ENCODE measurements at places on chromosomes 12 and 14.

- DNase-seq = no peak
Observed at GRCh38 chr14:83885837-83886293, 1644.1 kb upstream of the FLRT2 start.

GRCh38 chr12:8081251-8081920, 688 bp upstream of the NECAP1 start:
- DNase-seq = no peak

DNA sequence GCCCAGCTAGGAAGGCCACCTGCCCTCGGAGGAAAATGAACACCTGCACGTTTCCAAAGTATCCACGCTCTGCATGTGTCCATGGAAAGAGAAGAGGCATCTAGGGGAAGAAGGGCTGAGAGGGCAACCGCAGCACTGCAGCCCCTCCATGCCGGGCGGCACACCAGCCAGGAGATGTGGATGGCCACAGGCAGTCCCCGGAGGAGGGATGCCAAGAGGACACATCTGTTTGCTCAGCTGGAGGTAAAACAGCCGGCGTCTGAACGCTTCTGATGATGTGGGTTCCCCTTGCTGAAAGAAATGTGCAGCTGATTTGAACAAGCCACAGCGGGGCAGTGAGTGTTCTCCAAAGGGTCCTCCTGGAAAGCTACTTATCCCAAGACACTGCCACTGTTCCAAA, 34.0 kb downstream of the CHGA start:
- no peak for DNase-seq

GRCh38 chr12:102119674-102120563, at the start of the genes NUP37 and PARPBP:
Gene NUP37 (minus strand): TSS chr12:102120114. CDS start chr12:102118518, 1,596 bp downstream.
Gene PARPBP (plus strand): TSS chr12:102120183. CDS start chr12:102123889, 3,706 bp downstream.
- DNase-seq = peak; percentile 80

DNA sequence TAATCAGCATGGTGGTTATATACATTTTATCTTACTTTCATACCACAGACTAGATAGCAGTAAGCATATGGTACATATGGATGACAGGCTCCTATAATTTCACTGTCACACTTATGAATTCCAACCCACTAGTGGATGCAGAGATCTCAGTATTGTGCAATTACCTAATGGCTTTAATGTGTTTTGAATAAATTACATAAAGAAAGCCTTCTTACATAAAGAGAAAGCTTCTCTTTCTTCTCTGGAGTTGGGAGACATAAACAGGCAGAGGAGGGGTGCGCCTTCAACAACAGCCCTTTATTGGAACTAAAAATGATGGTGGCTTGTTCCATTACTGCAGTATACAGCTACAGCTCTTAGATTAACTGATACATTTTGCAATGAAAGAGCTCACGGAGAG, 52.6 kb downstream of the SAV1 start:
- DNase-seq = no peak

DNA sequence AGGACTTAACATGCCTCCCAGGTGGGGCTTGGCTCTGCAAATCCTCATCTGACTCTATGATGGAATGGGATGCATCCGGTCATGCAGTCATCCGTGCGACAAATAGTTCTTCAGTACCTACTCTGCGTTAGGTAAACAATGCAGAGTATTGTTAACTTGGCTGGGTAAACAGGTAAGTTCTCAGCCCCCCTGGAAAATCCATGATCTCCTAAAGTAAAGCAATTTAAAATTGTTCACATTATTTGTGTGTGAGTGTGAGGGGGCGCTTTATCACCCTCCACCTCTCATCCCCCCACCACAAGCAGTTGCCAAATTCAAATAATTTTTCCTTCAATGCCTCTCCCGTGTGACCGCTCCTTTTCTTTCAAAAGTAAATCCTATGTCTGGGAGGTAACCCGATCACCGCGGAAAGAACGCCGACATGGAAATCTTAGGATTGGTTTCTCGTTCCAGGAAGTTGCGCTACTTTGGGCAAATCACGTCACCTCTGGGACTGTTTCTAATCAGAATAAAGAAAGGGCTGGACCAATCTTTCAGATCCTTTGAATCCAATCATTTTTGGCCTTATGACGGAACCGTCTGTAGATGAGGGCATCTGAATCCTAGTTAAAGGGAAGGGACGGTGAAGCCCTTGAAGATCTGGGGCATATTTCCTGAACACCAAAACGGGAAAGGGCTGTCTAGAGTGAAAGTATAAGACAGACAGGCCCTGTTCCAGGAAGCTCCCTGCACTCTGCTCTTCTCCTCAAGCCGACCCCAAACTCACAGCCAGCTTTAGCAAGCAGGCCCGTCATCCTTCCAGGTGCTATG, 44.0 kb upstream of the SINHCAF start:
- DNase-seq = no peak

- no peak for DNase-seq
Observed at GRCh38 chr14:50303744-50304471, 8.1 kb downstream of the L2HGDH start.

DNA sequence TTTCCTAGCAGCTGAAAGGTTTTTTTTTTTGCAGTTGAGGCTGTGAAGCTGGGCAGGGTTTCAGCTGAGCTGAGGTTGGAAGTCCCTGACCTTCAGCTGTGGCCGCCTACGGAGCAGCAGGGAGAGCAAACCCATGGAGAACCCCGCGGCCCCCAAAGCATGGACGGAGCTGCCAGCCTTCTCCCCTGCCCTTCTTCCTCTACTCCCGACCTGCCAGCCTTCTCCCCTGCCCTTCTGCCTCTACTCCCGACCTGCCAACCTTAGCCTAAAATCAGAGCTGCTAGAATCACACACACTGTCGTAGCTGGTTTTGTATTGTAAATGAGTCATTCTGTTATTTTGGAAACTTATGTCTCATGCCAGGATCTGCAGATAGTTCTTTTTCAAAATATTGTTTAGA, 74.6 kb downstream of the PPP2R5C start:
- DNase-seq = no peak

DNA sequence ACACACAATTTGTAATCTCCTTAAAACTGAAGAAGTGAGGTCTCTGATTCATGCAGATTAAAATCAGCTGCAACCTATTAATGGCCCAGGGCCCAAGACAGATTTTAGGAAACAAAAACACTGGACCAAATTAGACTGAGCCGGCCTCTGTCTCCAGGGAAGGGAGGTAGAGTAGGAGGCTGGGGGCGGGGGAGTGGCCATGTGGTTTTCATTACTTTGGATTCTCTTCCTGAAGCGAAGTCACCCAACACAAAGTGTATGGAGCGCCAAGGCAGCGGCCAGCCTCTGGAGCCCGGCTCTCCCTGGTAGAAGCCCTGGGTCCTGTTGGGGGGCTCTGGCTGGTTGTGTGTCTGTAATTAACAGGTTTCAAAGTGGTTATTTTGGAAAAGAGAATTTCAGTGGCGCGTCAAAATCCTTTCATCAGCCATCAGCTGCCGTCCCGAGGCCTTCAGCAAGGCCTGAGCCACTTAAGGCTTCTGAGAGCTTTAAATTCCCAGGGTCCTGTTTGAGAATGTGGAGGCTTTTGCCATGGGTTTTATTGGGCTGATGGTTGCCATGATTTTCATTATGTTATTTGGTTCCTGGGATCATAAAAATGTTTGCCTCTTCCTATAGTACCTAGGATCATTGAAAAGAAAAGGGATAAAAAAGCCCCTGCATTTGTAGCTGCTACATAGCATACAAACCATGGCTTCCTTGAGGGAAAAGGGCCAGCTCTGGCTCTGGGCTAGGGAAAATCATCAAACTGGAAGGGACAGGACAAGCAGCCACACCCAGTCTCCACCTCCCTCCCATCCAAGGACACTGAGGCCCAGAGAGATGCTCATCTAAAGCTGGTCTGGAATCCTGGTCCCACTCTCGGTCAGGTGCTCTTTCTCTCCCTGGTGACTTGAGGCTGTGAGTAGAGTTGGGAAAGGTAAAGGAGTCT, 282.4 kb downstream of the ZFP36L1 start:
- DNase-seq = no peak

- no peak for DNase-seq
Observed at GRCh38 chr12:80556566-80556965, 112.5 kb downstream of the PTPRQ start.

DNA sequence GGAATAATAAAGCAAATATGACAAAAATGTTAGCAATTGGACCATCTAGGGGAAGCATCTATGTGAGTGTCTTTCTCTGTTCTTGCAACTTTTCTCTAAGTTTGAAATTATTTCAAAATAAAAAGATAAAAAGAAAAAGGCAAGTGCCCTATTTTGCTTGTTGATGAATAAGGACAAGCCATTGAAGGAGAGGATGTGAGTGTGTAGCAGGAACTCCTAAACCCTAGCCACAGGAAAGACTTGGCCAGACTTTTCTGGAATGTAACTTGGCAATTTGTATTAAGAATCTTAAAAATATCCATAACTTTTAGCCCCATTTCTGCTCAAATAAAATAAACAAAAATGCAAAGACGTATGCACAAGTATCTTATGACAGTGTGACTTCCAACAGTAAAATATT, 279.4 kb downstream of the CACNA1C start:
- no peak for DNase-seq

GRCh38 chr14:26401179-26401968, 196.5 kb downstream of the NOVA1 start:
- DNase-seq = no peak

DNA sequence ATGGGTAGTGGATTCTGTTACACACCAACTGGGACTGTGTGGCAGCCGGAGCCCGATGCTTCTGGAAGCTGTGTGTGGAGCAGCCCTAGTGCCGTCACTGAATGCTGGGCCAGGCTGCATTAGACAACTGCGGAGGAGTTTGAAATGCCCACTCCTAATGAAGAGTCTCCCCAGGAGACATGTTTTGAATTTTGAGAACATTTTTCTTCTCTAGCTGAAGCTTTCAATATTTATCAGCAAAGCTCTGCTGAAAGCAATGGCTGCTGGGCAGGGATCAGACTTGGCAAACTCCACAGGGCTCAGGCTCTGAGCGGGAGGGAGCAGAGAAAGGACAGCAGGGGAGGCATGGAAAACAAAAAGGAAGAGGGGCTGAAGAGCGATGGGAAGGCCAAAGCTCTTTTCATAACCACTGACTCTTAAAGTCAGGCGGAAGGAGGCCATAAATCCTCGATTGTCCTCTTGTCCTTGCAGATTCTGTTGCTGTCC, 189.1 kb downstream of the MON2 start:
- DNase-seq = no peak

DNA sequence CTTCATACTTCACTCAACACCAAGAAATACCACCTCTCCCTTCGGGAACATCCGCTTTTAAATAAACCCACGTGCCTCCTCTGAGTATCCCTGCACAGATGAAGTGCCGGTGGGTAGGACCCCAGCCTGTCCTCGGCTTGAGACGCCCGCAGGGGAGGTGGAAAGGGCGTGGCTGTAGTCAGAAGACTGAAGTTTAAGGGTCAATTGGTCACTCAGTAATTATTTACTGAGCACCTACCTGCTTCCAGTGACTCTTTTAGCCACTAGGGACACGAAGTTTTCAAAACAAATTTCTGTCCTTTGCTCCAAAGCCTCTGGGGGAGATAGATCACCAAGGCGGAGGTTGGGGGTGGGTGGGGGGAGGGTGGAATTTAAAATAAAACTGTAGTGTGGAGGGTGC, 309.4 kb downstream of the VRK1 start:
- DNase-seq = no peak

DNA sequence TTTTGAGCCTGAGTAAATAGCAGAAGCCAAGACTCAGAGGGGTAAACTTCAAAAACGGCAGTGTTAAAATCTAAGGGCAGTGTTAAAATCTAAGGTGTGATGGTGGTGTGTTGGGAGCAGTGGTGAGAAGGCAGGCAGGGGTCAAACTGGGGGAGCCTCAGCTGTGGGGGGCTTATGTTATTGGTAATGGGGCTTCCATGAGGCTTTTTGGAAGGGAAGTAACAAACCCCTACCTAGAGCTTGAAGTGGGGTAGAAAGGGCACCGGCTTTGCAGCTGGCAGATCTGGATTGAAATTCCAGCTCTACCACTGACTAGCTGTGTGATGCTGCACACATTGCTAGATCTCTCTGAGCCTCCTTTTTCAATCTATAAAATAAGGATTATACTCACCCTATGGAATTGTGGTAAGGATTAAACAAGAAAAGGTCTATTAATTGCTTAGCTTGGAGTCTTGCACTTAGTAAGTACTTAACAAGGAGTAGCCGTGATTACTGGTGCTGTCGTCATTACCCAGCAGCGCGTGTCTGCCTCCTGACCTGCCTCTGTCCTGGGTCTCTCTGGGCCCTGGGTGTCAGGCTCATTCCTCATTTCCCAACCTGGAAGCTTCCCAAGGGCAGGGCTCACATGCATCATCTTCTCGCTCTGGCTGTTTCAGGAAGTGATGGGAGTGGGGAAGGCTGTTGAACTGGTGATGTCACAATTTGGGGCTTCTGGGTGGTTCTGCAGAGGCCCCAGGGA, 18.5 kb upstream of the KRT80 start:
- DNase-seq = no peak

- DNase-seq = no peak
Observed at GRCh38 chr14:36522347-36522971, 2.4 kb upstream of the NKX2-1 start.

DNA sequence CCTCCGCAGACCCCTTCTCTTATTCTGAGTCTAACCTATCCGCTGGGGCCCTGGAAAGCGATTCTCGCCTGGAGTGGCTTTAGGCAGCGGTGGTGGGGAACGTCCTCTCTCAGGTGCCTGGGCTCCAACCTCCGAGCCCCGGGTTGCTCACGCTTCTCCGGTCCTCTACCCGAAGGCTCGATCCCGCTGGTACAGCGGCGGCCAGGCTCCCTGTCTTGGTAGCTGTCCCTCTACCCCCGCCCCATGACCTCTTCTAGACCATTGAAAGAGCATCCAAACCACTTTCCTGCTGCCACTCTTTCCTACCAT, 505 bp upstream of the HEBP1 start:
- DNase-seq = no peak

DNA sequence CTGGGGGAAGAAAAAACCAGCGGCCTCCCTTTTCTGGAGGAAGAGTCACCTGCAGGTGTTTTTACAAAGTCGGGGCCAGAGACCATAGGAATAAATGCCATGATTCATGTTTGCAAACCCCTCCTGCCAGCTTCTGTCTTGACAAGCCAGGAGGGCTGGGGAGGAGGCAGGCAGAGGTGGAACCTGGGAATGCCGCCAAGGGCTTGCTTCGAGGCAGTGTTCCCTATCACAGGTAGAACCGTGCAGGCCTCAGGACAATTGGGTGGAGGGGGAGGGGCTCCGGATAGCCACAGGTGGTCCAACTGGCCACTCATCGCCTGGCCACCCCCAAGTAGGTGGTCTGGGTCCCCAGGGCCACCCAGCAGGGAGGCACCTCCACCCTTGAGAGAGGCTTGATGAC, 14.2 kb upstream of the DLK1 start:
- DNase-seq = no peak

DNA sequence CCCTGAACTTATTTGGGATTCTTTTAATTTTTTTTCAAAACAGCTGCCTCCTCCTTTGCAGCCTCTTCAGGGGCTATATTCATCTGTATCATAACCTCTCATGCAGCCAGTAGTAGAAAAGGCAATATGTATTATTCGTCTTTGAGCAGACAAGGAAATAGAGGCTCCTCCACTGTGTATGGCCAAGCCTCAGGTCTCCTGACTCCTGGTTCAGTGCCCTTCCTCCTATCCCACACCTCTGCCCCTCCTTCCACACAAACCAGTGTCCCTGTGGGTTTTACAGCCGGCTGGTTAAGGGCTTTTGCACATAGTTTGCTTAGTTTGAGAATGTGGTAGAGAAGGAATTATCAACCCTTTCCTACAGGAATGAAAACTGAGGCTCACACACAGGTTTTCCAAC, 8.8 kb upstream of the ACVRL1 start:
- DNase-seq = no peak

Measured in stimulated activated CD4-positive, alpha-beta T cell treated with anti-CD3 and anti-CD28 coated beads, Interleukin-2, amount 100 ng/mL, for 4 hours (primary cell).